Right renal pelvis (tissue), 4 donors: ENCODE measurements at places on chromosomes 12 and 14.

DNA sequence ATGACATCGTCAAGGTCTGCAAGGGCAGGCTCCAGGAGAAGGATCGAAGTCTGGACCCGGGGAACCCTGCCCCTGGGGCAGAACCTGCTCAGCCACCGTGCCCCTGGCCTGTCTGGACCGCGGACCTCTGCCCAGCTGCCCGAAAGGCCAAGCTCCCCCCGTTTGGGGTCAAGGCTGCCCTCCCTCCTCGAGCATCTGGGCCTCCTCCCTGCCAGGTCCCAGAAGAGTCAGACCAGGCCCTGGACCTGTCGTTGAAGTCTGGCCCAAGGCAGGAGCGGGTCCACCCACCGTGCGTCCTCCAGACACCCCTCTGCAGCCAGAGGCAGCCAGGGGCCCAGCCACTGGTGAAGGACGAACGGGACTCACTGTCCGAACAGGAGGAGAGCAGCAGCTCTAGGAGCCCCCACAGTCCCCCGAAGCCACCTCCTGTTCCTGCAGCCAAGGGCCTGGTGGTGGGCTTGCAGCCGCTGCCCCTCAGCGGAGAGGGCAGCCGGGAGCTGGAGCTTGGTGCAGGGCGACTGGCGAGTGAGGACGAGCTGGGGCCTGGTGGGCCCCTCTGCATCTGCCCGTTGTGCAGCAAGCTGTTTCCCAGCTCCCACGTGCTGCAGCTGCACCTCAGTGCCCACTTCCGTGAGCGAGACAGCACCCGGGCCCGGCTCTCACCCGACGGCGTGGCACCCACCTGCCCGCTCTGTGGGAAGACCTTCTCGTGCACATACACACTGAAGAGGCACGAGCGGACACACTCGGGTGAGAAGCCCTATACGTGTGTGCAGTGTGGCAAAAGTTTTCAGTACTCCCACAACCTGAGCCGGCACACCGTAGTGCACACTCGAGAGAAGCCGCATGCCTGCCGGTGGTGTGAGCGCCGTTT, 856 bp downstream of the ZBTB42 start:
- no peak for DNase-seq

DNA sequence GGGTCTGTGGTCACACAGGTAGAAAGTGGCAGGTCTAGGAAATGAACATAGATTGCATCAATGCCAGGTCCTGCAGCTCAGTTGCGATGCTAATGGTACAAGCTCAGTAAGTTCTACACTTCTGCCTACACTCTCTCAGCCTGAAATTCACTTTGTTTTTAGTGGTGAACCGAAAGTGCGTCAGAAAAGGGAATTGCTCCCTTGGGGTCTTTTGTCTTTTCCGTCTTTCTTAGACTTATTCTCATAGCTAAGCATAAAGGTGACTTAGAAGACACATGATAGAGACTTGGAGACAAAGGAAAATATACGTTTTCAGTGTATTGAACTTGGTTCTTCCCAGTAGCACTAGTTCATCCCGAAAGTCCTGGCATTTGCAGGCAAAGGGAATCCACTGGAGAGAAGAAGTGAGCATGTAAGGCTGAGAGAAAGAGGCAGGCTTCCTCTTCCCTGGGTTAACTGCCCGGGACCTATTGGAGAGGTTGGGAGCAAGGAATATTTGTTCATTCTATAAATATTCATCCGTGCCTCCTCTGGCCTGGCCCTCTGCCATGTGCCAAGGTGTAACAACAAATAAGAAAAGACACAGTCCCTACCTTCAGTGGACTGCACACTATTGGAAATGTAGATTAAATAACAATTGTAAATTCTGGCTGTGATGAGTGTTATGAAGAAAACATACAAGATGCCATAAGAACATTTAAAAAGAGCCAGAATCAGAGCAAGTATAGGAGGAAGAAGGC, 785.8 kb downstream of the MED13L start:
- no peak for DNase-seq

DNA sequence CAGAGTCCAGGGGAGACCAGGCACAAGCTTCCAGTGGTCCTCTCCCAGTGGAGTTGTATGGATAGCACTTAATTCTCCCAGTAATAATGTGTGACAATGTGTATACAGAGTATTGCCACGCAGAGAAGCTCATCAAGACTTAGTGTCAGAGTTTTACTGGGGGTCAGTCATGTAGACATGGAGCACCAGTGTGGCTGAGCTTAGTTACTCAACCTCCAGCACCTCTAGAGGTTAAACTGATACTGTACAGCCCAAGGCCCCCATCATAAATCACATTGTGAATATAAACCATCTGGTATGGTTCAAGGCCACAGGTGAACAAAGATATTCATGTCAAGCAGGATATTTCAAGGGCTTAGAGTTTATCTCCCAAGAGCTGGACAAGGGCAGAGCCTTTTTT, 378.1 kb upstream of the TMPO start:
- no peak for DNase-seq

DNA sequence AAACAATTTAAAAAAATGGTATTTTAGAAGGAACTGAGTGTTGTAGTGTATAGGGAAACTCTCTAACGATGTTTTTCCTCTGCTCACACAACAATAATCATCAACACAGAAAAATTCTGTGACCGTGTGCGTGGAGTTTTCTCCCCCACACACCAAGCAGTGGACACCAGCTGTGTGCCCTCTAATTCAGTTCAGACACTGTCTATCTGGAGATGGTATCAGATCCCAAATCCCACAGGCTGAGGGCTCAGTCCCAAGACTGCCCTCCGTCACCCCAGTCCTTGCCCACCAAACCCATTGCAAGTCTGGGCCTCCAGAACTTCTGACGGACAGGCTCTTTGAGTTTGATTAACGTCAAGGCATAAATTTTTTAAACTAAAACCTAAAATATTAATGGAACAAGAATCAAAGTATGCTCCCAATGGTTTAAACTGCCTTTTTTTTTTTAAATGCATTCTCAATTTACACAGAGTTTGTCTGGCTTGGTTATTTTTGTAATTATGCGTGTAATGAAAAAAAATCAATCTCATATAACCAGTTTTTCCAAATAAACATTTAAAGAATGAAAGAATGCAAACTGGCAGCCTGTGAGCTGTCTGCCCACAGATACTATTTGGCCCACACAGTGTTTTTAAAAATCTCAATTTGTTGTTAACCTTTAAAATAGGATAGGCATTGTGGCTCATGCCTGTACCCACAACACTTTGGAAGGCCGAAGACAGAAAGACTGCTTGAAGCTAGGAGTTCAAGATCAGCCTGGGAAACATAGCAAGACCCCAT, 19.2 kb downstream of the BLTP3B start:
- no peak for DNase-seq

DNA sequence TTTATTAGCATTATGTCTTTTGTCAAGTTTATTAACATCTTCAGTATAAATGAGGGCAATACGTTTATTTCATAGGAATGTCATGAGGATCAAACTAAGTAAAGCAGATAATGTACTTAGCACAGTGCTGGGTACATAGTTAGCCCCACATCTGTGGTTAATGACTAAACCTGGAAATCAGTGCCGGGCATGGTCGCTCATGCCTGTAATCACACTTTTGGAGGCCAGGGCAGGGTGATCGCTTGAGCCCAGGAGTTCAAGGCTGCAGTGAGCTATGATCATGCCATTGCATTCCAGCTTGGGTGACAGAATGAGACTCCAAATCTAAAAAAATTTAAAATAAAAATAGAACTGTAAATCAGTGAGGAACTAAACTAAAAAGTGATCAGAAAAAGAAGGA, 44.8 kb upstream of the GUCY2C start:
- DNase-seq = no peak

DNA sequence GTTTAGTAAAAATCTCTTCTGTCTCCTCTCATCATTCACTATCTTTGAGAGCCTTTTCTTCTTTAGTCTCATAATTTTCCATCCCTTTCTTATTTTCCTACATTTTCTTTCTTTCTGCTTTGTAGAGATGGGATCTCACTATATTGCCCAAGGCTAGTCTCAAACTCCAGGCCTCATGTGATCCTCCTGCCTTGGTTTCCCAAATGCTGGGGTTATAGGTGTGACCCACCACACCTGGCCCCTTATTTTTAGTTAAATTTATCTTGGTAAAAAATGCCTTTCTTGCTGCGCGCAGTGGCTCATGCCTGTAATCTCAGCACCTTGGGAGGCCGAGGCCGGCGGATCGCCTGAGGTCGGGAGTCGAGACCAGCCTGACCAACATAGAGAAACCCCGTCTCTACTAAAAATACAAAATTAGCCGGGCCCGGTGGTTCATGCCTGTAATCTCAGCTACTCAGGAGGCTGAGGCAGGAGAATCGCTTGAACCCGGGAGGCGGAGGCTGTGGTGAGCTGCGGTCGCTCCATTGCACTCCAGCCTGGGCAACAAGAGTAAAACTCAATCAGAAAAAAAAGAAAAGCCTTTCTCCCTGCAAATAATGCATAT, 996 bp downstream of the SLC2A3 start:
- no peak for DNase-seq

GRCh38 chr12:107405436-107405835, 280.2 kb upstream of the PWP1 start:
- no peak for DNase-seq
